Naive thymus-derived CD8-positive, alpha-beta T cell (primary cell): ENCODE measurements at places on chromosomes 5 and 9. TPM values are rescaled to one million over a fixed set of nuclear protein-coding genes. Genes with fewer than 3 reads are reported as not detected.

GRCh38 chr9:79574781-79575180, 3.0 kb downstream of the TLE4 start:
- peaks cover 36% of the 10 kb centered on the region for H3K36me3 ChIP-seq
- H3K27ac ChIP-seq: peak overlapping the region; percentile 93
- H3K4me3 ChIP-seq: peak overlapping the region; percentile 93
- DNase-seq: no peak
- peaks cover 32% of the 10 kb centered on the region for H3K4me1 ChIP-seq

DNA sequence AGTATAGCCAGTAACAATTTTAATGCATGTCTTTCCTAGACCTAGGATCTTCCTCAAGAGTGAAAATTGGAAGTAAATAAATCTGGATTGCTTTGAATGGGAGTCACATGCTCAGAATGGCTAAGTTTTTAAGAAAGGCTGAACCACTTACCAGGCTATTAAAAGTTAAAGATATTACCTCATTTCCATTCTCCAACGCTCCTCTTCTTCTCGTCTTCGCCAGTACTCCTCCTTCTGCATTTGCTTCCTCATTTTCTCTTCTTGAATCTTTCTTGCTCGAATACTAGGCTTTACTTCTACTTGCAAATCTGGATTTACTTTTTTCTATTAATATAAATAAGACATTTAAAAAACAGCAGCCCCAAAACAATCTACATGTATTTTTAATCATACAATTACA, 49.6 kb downstream of the ZFR start:
- no peak overlapping the region for H3K4me3 ChIP-seq
- peaks cover 14% of the 10 kb centered on the region for H3K36me3 ChIP-seq
- no peak overlapping the region for H3K27ac ChIP-seq
- no peak for DNase-seq
- H3K4me1 ChIP-seq: no peaks in the 10 kb centered on the region

DNA sequence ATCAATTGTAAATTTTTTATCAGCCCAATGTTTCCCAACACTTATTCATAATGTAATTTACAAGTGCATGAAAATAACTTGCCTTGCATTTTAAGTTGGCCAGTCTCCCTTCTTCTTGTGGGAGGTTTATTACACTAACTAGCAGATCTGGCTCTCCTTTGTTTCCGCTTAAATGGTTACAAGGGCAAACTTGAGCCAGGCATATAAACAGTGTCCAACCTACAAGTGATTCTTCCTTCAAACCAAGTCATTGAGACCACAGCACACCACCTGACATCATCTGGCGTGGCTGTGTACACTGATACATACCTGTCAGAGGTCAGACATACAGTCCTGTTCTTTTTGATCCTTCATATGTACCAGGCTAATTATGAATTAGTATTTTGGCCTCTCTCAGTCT, 80.1 kb downstream of the ALDH1A1 start:
- H3K27me3 ChIP-seq: peaks cover 2% of the 10 kb centered on the region
- H3K4me3 ChIP-seq: no peak overlapping the region
- peaks cover 5% of the 10 kb centered on the region for H3K36me3 ChIP-seq
- H3K27ac ChIP-seq: no peak overlapping the region
- no peaks in the 10 kb centered on the region for H3K4me1 ChIP-seq

GRCh38 chr5:69046375-69046957, 47.3 kb upstream of the SLC30A5 start:
- no peak for DNase-seq
- no peaks in the 10 kb centered on the region for H3K36me3 ChIP-seq
- H3K27ac ChIP-seq: no peak overlapping the region
- no peaks in the 10 kb centered on the region for H3K27me3 ChIP-seq
- peaks cover 5% of the 10 kb centered on the region for H3K4me1 ChIP-seq
- no peak overlapping the region for H3K4me3 ChIP-seq

- H3K4me1 ChIP-seq: no peaks in the 10 kb centered on the region
- no peak overlapping the region for H3K4me3 ChIP-seq
- no peaks in the 10 kb centered on the region for H3K27me3 ChIP-seq
- no peaks in the 10 kb centered on the region for H3K36me3 ChIP-seq
- H3K27ac ChIP-seq: no peak overlapping the region
- no peak for DNase-seq
Observed at GRCh38 chr9:113436728-113437515, 26.4 kb downstream of the C9orf43 start.

DNA sequence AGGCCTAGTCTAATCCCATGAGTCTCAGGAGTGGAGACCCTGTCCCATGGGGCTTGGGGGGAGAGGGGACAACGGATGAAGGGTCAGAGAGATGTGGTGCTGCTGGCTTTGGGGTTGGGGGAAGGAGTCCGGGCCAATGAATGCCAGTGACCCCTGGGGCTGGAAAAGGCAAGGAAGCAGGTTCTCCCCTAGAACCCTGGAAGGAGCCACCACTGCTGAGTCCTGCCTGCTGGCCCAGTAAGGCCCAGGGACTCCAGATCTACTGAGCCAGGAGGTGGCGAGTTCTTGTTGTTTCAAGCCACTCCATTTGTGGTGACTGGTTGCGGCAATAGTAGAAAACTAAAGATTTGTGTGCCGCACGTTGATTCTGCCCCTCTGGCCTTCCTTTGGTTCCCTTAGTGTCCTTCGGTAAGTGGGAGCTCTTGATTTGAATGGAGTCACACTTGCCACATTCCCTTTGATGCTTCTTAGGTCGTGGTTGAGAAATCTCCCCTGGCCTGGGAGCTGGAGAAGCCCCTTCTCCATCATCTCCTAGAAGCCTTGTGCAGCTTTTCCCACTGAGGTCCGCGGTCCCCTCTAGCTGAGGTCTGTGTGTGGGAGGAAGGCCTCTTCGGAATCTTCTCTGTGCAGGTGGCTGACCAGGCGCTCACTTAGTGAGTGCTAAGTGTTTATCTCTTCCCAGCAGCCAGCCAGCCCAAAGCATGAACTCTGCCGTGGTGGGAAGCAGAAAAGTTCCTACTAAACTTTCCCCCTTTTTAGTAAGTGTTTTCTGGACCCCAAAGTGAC, 9.0 kb downstream of the FCN1 start:
- H3K4me3 ChIP-seq: no peak overlapping the region
- no peaks in the 10 kb centered on the region for H3K36me3 ChIP-seq
- no peak for DNase-seq
- H3K27ac ChIP-seq: no peak overlapping the region
- H3K27me3 ChIP-seq: peaks cover 33% of the 10 kb centered on the region

Gene C9
- total RNA-seq: not detected

Gene CD14
- total RNA-seq: 4.6 TPM
